DMS53 (cell line): ENCODE measurements at places on chromosomes 3 and 15.

- DNase-seq, result no peak
These were observed 15.3 kb upstream of the SEMA3F start for GRCh38 chr3:50139718-50140423.

DNA sequence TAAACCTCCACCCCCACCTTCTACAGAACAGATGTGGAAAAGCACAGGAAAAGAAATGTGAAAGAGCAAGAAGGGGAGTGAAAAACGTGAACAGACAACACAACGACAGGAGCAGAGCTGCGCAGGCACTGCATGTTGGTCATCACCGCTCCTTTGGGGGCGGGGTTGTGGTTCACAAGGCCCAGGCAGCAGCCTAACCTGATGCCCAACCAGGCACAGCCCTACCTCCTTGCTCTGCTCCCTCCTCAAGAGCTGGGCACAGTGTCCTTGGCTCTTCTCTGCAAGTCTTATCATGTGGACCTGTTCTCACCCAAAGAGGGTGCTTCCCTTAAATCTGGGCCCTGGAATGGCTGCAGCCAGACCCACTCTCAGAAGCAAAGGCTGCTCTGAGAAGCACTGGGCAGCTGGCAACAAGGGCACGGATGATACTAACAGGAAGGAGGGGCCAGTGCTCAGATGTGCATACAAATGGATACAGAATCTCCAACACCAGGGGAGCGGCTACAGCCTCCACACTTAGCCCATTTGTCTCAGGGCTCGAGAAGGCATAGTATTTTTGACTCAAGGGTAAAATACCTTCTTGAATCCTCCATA is 64.6 kb downstream of the DHX30 start:
- DNase-seq, result no peak

GRCh38 chr3:182618085-182618732 is 175.1 kb upstream of the ATP11B start:
- peak; percentile 76 for DNase-seq

GRCh38 chr15:96345560-96346399 is 15.3 kb downstream of the NR2F2 start:
- no peak for DNase-seq

- DNase-seq, result no peak
These were observed 45.5 kb downstream of the PAQR5 start for GRCh38 chr15:69344238-69344637.

GRCh38 chr3:5616873-5617272 is 429.4 kb downstream of the EDEM1 start:
- DNase-seq, result no peak

DNA sequence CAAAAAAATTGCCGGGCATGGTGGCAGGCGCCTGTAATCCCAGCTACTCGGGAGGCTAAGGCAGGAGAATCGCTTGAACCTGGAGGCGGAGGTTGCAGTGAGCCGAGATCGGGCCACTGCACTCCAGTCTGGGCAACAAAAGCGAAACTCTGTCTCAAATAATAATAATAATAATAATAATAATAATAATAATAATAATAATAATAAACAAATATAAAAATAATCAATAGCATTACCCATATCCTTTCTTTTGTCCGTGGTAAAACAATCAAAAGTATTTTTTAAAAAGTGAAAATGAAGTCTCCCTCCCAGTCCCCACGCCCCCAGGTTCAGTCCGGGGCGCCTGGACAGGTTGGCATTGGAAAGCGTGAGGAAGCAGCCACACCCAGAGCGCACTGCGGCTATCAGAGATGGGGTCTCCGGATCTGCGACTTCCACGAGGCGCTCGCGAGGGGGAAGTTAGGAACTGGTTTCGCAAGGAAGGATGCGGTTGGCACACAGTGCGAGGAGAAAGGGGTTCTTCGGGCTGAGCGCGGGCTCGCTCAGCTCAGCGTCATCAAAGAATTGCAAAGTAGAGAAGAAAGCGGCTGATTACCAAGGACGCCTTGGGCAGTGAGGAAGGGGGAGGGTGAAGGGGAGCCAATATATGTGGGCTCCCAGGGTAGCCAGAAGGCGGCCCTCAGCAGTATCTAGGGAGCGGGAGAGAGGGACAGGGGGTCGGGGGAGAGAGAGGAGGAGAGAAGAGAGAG is 69.5 kb upstream of the EPHB3 start:
- DNase-seq, result peak; percentile 14

DNA sequence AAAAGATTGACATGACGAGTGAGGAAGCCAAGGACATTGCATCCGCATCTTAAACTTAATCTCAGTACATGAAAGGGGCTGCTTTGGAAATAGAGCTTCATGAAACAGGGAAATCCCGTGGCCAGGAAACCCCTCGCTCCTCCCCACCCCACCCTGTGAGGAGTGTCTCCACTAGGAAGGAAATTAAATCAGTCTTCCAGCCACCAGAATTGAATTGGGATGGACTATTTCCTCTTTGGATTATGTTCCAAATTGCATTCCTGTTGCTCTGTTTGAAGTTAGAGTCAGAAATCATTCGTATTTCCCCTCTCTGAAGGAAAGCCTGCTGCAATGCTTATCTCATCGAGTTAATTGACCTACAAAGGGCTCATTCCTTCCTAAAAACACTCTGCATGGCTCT is 35.8 kb downstream of the CLDN11 start:
- DNase-seq, result no peak

DNA sequence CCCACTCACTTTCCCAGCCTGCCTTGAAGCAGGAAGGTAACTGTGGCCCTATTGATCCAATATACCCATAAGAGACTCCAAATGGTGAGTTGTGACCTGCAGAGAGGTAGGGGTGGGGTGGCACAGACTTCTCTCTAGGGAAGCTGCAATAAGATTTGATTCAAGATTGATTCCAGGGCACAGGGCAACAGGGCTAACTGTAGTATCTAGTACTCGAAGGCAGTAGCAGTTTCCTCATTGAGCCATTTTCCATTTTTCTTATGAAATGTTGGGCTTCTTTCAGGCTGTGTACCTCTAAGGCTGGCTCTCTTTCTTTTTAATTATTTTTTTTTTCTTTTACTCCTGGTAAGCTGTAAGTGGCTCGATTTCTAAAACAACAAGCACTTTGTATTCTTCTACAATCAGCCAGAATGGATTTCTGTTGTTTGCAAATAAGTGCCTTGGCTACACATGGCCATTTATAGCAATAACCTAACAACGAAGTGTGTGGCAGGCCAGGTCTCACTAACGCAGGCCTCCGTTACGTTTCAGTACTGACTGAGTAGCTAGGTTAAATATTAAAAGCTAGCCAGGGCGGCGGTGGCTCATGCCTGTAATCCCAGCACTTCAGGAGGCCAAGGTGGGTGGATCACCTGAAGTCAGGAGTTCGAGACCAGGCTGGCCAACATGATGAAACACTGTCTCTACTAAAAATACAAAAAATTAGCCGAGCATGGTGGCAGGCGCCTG is 19.3 kb downstream of the CCDC12 start:
- DNase-seq, result no peak

GRCh38 chr15:75663931-75664421 is 16.3 kb downstream of the SNX33 start:
- peak; percentile 85 for DNase-seq

GRCh38 chr3:106217745-106218144 is 348.9 kb upstream of the CBLB start:
- no peak for DNase-seq

DNA sequence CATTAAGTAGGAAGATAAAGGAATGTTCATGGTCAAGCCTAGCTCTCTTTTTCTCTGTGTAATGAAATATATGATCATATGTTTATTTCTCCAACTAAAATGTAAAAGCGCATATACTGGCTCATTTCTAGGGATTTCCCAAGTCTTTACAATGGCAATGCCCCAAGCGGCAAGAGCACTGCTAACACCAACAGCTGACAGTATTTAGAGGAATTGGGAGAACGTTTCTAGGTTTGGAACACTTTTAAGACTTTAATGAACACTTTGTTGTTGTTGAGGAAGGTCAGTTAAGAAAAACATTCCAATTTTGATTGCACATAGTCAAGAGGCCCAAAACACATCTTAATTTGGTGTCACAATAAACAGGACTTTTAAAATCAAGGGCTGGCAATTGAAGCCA is 132.7 kb downstream of the ATP8B4 start:
- DNase-seq, result no peak

GRCh38 chr3:147034359-147034758 is 372.0 kb downstream of the ZIC4 start:
- no peak for DNase-seq

- DNase-seq, result no peak
These were observed 761.2 kb downstream of the VGLL3 start for GRCh38 chr3:86229775-86230094.

- DNase-seq, result no peak
These were observed 807 bp upstream of the INAFM2 start for GRCh38 chr15:40322531-40323238.

- DNase-seq, result no peak
These were observed 39.5 kb upstream of the ZBTB20 start for GRCh38 chr3:115186351-115187148.

DNA sequence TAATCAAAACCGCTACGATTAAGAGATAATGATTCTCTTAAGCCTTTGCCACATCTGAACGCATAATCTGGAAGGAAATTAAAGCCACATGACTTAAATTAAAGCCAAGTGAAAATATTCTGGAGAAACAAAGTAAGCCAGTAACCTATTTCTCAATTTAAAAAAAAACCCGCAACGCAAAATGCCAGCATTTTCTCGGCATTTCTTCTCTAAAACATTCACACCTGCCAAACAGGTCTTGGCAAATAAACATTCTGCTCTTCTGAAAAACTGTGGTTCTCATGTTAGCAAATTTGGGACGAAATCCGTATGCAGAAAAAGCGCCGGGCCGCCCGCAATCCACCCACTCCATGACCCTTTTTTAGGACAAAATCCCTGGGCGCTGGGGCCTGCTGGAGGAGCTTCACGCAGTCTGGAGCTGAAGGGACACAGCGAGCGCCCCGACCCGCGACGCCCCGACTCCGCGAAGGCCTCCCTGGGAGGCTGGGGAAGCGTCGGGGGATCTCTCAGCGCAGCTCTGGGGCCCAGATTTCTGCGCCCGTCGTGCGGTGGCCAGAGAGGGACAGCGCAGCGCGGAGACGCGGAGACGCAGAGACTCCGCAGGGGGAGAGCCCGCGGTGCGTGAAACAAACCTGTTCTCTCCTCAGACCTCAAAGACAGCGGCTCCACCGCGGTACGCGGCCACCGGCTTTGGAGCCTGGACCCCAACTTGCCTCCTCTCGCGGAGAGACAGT is 471 bp downstream of the NKIRAS1 start:
- DNase-seq, result peak; percentile 68

- DNase-seq, result no peak
These were observed 275.5 kb downstream of the MECOM start for GRCh38 chr3:169387751-169388696.

DNA sequence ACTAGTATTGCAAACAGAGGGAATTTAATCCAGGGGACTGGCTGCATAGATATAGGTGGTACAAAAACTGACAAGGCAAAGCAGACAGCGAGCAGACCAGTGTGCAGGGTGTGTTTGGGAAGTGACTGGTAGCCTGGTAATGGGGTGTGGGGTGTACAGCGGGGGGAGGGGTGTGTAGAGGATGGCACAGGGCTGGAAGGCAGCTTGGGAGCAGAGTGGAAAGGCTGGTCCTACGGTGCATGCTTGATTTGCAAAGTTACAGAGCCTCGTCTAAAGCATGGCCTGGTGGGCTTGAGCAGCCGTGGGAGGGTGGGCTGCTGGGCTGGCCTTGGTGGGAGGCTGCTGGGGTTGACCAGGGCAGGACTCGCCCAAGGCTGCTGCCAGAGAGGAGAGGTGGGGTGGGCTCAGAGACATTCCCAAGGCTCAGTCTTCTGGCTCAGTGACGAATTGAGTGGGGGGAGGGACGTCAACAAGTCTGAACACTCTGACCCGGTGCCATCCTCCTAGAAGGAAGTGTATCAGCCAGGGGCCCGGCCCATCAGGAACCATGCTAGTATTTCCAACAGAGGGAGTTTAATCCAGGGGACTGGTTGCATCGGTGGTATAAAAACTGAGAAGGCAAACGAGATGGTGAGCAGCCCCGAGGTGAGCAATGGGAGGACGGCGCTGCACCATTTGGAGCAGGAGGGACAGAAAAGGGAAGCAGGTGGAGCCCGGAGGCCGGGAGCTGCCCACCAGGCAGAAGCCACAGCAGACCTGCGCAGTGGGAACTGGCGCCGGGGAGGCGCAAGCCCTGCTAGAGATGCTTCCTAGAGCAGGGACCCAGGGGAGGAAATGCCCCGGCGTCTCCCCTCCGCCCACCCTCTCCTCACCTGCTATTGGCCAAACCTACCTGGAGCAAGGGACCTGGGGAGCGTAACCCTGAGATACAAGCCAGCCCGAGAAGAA is 29.2 kb downstream of the CPN2 start:
- peak; percentile 88 for DNase-seq

GRCh38 chr3:160184655-160185054 is 40.6 kb upstream of the C3orf80 start:
- no peak for DNase-seq

DNA sequence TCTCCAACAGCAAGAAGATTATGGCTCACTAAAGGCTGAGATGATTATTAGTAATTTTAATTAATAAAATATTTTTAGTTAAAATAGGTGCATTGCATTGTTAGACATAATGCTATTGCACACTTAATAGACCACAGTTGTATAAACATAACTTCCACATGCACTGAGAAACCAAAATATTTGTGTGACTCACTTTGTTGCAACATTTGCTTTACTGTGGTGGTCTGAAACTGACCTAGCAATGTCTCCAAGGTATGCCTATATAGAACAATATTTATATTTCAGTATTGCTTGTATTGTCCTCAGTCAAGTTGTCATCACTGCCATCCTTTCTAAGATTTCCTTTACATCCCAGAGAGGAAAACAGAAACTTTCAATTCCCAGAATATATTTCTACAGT is 1215.2 kb downstream of the SI start:
- DNase-seq, result no peak

DNA sequence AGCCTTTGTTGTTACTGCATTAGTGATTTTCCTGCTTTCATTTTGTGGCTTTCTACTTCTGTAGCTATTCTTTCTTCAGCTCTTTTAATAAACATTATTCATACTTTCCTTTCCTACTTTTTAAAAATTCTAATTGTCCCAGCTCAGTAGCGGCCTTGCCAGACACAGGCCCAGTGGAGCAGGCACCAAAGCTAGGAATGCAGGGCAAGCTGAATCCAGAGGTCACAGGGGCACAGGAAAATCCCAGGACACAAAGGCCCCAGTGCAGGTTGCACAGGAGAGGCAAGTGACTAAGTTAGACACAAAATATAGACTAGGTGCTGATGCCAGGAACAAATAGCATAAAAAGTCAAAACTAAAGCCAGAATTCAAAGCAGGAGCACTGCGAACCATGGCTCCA is 49.0 kb upstream of the CCDC80 start:
- DNase-seq, result no peak

DNA sequence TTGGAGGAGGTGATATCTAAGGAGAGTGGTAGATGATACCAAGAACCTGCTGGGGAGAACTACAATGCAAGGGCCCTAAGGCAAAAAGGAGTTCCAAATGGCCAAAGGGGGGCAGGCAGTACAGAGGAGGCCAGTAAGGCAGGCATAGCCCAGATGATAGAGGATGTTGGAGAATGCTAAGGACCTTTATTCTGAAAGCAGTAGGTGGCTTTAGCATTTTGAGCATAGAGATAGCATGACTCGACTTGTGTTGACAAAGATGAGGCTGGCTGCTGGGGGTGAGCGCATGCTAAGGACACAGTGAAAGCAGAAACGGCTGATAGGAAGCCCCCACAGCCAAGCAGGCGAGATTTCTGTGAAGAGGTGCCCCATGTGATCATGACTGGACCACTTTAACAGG is 419.3 kb downstream of the ERC2 start:
- no peak for DNase-seq

GRCh38 chr15:51172193-51172592 is 77.5 kb upstream of the TNFAIP8L3 start:
- DNase-seq, result no peak
